OCI-LY7 (cell line): ENCODE measurements at places on chromosomes 3 and 15.
A peak's percentile ranks its signal among the peaks of the same experiment; 100 is the strongest.

DNA sequence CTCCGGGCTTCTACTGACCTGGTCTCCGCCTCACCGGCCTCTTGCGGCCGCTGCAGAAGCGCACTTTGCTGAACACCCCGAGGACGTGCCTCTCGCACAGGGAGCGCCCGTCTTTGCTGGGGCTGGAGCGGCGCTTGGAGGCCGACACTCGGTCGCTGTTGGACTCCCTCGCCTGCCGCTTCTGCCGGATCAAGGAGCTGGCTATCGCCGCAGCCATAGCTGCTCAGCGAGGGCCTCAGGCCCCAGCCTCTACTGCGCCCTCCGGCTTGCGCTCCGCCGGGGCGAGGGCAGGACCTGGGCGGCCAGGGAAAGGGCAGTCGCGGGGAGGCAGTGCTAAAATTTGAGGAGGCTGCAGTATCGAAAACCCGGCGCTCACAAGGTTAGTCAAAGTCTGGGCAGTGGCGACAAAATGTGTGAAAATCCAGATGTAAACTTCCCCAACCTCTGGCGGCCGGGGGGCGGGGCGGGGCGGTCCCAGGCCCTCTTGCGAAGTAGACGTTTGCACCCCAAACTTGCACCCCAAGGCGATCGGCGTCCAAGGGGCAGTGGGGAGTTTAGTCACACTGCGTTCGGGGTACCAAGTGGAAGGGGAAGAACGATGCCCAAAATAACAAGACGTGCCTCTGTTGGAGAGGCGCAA is 319.2 kb downstream of the FGF12 start:
- DNase-seq = no peak

GRCh38 chr15:73869216-73869995 is 4.0 kb upstream of the TBC1D21 start:
- no peak for DNase-seq

GRCh38 chr3:143595456-143596077 is 252.7 kb downstream of the SLC9A9 start:
- peak; percentile 14 for DNase-seq

GRCh38 chr3:144351773-144352365 is 380.2 kb downstream of the DIPK2A start:
- DNase-seq = no peak

DNA sequence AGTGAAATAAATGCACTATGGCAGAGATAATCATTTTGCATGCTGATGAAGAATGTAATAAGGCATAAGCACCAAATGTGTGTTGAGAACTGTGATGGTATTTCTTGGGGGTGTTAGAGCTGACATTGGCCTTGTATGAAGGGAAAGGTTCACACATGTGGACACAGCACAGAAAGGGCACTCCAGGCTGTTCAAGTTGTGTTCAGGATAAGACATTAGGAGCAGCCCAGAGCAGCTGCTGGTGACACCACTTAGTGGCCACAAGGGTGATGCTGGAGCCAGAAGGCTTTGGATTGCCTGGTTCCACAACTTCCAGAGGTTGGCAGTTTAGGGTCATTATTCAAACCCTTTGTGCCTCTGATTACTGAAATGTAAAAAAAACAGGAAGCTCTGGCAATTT is 155.4 kb downstream of the GOLGA6L6 start:
- DNase-seq = no peak

GRCh38 chr3:8648909-8649741 is 4.5 kb upstream of the SSUH2 start:
- DNase-seq = no peak

GRCh38 chr15:69538379-69538778 is 85.8 kb downstream of the RPLP1 start:
- DNase-seq = no peak

DNA sequence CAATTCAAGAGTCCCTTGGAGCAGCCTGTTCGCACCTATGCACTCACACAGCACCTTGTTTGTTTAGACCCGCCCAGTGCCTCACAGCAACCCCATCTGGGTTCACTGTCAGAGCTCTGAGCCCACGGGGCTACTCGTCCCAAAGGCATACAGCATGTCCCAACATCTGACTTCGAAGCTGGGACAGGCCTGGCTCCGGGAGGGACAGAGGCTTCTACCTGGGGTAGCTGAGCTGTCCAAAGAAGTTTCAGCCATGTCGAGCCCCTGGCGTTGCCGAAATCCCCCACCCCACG is 28.6 kb upstream of the CYP11A1 start:
- no peak for DNase-seq

- no peak for DNase-seq
Observed at GRCh38 chr15:44718180-44718926, 7.0 kb downstream of the B2M start.

GRCh38 chr15:82999905-83000671 is 11.4 kb downstream of the C15orf40 start:
- peak; percentile 70 for DNase-seq

- DNase-seq = no peak
Observed at GRCh38 chr15:64622410-64623260, 152.8 kb downstream of the RBPMS2 start.

DNA sequence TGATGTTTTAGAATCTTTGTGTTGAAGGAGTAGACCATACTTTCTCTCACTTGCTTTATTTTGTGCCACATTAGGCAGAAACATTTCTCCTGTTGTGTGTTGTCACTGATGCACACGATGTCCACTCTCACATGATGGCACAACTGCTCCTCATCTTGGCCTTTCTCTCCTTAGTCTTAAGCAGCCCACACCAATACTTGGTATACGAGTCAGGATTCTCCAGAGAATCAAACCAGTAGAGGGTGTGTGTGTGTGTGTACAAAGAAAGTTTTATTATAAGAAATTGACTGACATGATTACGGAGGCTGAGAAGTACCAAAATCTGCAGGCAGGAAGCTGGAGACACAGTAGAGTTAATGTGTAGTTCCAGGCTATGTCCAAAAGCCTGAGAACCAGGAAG is 187.1 kb downstream of the ALCAM start:
- DNase-seq = no peak

GRCh38 chr3:171334465-171334811 is 125.8 kb downstream of the TNIK start:
- DNase-seq = no peak

DNA sequence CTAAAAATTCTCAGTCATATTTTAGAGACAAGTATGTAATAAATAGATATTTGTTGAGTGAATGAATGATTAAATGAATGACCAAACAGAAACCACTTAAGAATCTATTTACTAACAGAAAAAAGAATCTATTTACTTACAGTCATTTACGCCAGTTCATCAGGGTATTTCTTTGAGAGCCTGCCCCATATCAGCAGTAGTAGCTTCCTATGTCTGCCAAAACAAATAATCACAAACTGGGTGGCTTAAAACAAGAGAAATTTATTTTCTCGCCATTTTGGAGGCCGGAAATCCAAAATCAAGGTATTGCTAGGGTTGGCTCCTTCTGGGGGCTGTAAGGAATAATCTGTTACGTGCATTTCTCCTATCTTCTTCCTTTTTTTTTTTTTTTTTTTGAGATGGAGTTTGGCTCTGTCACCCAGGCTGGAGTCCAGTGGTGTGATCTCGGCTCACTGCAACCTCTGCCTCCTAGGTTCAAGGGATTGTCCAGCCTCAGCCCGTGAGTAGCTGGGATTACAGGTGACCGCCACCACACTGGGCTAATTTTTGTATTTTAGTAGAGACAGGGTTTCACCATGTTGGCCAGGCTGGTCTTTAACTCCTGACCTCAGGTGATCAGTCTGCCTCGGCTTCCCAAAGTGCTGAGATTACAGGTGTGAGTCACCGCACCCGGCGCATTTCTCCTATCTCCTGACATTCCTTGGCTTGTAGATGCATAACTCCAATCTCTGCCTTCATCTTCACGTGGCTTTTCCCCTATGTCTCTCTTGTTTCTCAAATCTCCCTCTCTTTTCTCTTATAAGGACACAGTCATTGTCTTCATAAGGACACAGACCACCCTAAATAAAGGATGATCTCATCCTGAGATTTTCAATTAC is 65.2 kb upstream of the SPPL2A start:
- no peak for DNase-seq

- DNase-seq = no peak
Observed at GRCh38 chr15:68515371-68516095, 63.3 kb upstream of the CORO2B start.

- DNase-seq = no peak
Observed at GRCh38 chr3:163671201-163671600, 1407.1 kb downstream of the SI start.

DNA sequence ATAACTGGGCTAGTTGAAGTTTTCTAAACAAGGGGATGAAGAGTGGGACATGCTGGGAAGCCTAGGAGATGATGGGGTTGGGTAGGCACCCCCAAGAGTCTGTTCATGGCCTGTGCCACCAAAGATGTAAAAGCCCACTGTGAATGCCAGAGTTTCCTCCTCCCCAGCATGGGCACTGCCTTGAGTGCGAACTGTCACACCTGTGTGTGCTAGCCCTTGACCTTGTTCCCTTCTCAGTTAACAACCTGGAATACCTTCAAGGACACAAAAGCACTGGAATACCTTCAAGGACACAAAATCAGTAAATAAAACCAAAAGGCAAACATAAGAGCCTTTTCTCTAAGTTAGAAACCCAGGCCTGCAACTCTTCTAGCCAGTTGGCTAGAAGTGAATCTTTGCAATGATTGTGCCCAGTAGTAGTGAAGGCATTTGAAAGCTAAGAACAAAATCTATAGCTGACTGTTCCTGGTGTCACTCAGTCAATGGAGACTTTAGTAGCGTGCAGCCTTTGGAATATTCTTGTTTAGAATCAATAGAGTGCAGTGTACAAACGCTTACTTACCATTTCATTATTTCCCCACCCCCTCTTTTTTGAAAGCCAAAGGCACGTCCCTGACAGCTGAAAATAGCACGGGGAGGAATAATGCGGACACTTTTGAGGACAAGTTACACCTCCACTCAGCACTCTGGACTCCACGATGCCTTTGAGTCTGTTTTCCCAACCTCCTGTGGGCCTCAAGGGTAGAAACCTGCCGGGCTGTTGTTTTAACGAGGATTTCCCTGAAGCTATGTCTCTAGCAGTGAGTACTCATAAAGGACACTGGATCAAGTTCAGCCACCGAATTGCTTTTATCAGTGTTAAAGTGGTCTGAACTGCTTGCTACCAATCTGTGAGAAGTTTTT is 24.2 kb downstream of the PSMD6 start:
- DNase-seq = no peak

- no peak for DNase-seq
Observed at GRCh38 chr3:152113992-152114651, 154.6 kb upstream of the MBNL1 start.

- DNase-seq = no peak
Observed at GRCh38 chr3:55143336-55143735, 215.5 kb upstream of the LRTM1 start.

GRCh38 chr3:145243875-145244274 is 917.1 kb downstream of the PLOD2 start:
- no peak for DNase-seq

GRCh38 chr3:10646531-10647335 is 141.3 kb upstream of the ATP2B2 start:
- no peak for DNase-seq

GRCh38 chr3:150117076-150117475 is 146.4 kb upstream of the PFN2 start:
- no peak for DNase-seq

DNA sequence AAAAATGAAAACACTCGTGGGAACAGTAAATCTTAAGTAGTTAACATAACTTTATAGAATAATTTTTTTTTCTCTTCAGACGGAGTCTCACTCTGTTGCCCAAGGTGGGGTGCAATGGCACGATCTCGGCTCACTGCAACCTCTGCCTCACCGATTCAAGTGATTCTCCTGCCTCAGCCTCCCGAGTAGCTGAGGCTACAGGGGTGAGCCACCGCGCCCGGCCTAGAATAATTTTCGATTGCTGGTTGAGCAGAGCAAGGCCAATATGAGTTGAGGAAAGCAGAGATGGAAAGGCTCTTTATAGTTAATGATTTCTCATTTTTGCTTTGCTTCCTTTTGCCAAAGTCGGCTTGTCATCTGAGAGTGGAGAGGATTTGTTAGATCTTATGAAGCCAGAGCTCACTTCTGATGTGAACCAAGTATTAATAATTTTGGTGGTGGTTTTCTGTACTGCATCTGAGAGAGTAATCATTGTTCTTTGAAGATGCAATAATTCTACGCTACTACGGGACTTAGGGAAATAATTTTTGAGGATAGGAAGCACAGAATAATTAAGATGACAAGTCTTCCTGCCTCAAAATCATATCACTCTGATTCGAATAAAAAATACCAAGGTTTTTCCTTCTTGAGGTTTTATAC is 1.6 kb upstream of the GOLM2 start:
- DNase-seq = peak; percentile 20

DNA sequence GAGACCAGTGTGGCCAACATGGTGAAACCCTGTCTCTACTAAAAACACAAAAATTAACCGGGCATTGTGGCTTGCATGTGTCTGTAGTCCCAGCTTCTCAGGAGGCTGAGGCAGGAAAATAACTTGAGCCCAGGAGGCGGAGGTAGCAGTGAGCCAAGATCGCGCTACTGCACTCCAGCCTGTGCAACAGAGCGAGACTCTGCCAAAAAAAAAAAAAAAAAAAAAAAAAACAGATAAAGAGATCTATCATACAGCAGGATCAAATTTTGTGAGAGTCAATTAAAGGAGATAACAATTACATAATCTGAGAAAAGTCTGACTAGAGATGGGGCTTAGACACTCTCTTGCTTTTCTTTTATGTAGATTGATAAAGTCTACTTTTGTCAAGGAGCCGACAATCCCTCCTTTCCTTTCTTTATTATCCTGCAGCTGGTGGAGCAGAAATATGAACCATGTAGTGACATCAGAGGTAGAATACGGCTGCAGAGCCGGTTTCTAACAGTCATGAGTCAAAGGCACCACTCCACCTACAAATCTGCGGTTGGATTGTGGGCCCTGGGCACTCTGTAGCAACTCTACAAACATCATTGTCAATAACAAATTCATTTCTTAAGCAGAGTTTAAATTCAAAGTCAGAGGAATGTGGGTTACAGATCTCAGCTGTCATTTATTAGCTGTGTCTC is 9.0 kb downstream of the C2CD4A start:
- no peak for DNase-seq

DNA sequence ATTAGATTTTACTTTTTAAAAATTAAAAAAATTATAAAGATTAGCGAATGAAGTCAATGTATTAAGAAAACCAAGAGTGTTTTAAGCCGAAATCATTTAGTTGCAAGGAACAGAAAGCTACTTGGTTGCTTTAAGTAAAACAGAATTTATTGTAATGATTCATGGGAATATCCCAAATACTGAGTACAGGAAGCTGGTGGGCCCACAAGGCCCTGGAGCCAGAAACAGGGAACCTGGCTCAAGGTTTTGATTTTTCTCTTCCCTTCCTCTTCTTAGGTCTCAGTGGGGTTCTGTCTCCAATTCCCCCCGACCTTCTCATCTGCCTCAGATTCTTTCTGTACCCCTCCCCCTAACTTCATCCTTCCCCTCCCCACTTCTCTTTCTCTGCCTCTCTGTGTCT is 229.0 kb downstream of the TLE3 start:
- no peak for DNase-seq
